CD4-positive, alpha-beta T cell treated with Interleukin-15 for 1 hour (primary cell): ENCODE measurements at places on chromosomes 2 and 18.

GRCh38 chr18:74334242-74334893, 18.7 kb downstream of the C18orf63 start:
- DNase-seq, result no peak

DNA sequence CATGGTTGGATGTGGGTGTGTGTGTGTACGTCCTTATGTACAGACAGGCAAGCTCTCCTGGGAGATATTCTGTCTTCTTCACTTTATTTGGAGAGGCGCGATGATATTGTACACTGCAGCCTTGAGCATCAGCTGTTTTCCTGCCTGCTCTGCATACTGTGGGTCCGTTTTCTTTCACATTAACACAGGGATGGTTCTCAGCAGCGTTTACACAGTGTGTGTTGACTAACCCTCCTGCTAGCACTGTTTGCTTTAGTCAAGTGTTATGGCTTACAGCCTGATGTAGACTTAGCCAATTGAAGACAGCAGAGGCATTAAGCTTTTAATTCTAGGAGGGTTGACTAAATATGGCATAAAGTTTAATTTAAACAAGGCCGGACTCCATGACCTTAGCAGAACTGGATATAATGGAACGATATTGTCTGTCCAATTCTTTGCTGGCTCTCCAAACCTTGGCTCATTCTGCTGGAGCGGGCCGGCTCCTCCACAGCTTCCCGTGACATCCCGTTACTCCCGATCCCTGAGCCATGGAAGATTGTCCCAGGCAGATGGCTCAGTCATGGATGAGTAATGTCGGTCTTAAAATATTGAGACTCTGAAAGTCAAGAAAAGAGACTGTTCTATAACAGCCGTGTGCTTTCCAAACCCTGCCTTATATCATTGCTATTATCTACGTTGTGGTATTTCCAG, 134.7 kb downstream of the TPGS2 start:
- DNase-seq, result no peak

DNA sequence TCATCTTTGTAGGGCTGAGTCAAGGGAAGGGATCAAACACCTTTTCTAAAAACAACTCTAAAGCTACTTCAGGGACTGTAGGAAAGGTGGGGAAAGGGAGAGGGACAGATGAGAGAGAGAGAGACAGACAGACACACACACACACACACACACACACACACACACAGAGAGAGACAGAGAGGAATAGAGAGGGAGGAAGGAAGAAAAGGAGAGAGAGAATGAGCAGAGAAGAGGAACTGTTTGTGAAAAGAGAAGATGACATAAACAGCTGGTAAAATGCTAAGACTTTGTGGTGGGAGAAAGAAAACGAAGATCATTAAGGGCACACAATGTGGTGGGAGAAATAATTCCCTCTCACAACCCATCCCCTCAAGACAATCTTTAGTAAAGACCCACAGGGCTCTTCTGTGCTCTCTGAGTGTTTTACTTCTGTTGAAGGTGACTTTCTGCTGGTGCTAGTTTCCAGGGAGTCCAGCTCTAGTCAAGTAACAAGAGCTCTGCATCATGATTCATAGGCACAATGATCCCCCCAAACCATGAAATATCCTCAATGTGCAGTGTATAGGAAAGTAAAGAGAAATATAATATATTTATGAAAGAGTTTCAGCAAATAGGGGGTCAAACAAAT, 77.2 kb upstream of the STK17B start:
- DNase-seq, result no peak

GRCh38 chr2:14385043-14385442, 247.5 kb upstream of the LRATD1 start:
- DNase-seq, result no peak

GRCh38 chr2:69714024-69714423, 27.9 kb upstream of the ANXA4 start:
- no peak for DNase-seq

GRCh38 chr2:105183555-105184323, 57.8 kb upstream of the GPR45 start:
- no peak for DNase-seq

DNA sequence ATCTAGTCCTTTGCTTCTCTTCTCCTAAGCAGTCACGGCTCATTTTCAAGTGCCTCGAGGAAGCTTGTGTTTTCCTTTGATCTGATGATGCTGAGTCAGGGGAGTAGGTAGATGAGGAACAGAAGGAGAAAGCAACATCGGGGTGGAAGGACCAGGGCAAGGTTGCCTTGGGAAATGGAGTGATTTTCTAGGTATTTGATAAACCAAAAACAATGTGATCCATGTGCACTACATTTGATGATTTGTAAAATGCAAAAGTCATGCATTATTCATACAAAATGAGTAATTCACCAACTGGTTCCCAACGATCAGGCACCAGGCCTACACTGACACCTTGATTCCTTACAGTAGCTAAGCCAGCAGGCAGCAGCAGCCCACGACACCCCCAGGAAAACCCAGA, 205.3 kb downstream of the ANAPC1 start:
- no peak for DNase-seq

GRCh38 chr2:150729495-150729955, 242.1 kb upstream of the RND3 start:
- DNase-seq, result no peak
